ENCODE measurements at places on chromosomes 11 and 22.

- DNase-seq, result no peak
These were observed 7.2 kb upstream of the NIPSNAP1 start for GRCh38 chr22:29587938-29588699.

GRCh38 chr11:120547316-120547715 lies 35.8 kb downstream of the GRIK4 start:
- DNase-seq, result no peak

GRCh38 chr11:115141231-115142114 lies 362.7 kb downstream of the CADM1 start:
- DNase-seq, result no peak

DNA sequence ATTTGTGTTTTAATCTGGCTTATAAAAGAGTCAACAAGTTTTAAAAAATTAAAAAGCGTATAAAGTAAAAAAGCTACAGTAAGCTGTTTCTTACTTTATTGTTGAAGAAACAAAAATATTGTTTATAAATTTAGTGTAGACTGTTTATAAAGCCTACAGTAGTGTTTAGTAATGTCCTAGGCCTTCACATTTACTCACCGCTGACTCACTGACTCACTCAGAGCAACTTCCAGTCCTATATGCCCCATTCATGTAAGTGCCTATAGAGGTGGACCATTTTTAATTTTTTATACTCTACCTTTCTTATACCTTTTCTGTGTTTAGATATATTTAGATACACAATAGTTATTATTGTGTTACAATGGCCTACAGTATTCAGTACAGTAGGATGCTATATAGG lies 12.2 kb downstream of the MPPED2 start:
- DNase-seq, result no peak

DNA sequence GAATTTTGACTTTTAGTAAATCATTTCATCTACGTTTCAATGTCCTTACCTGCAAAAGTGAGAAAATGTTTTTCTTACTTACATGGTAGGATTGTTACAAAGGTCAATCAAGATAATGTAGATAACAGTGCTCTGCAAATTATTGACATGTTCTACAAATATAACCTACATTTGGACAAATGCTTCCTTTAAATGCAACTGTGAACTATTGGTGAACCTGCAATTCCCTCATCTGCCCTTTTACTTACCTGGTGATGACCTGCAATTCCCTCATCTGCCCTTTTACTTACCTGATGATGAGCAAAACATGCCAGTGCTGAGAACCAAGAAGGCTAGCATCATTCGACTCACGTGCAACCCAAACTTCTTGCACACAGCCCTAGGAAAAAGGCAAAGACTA lies 11.1 kb downstream of the ALG9 start:
- no peak for DNase-seq

- no peak for DNase-seq
These were observed 20.8 kb downstream of the KRTAP5-6 start for GRCh38 chr11:1717745-1718144.

- no peak for DNase-seq
These were observed 87.0 kb downstream of the CSNK2A3 start for GRCh38 chr11:11265994-11266606.

- DNase-seq, result no peak
These were observed 66.2 kb upstream of the EIF3D start for GRCh38 chr22:36595154-36595553.

DNA sequence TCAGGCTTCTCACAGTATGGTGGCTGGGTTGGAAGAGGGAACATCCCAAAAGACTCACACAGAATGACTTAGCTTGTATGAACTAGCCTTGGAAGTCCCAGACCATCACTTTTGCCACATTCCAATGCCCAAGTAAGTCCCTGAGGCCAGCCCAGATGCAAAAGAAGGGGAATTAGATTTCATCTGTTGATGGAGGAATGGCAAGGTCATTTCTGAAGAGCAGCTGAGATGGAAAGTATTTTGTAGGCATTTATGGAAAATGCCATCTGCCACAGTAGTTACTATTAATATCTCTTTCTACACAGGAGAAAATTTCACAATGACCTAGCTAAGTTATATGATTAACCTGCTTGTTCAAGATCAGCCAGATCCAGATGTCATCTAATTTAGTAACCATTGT lies 58.8 kb downstream of the ENDOD1 start:
- no peak for DNase-seq

DNA sequence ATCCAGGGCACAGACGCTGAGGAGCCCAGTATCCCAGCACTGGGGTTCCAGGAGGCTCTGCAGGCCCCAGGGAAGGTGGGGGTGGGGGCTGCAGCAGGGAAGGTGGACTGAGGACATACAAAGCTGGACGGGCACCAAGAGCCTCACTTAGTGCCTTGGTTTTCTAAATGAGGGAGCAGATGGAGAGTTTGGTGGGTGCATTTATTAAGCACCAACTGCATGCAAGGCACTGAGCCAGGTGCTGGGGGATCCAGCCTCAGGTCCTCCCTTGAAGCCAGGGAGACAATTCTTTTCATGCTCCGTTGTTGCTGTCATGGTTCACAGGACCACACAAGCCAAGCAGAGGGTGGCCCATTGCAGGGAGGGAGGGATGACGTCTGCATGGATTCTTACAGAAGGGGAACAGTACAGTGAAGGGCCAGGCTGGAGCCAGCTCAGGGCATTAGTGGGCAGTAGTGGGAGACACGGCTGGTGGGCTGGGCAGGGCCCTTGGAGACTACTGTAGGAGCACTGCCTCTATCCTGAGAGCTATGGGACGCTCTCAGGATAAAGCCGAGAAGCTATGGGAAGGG lies 65.0 kb downstream of the MACROD1 start:
- no peak for DNase-seq

- DNase-seq, result no peak
These were observed 3.8 kb downstream of the PIM3 start for GRCh38 chr22:49964136-49965090.

DNA sequence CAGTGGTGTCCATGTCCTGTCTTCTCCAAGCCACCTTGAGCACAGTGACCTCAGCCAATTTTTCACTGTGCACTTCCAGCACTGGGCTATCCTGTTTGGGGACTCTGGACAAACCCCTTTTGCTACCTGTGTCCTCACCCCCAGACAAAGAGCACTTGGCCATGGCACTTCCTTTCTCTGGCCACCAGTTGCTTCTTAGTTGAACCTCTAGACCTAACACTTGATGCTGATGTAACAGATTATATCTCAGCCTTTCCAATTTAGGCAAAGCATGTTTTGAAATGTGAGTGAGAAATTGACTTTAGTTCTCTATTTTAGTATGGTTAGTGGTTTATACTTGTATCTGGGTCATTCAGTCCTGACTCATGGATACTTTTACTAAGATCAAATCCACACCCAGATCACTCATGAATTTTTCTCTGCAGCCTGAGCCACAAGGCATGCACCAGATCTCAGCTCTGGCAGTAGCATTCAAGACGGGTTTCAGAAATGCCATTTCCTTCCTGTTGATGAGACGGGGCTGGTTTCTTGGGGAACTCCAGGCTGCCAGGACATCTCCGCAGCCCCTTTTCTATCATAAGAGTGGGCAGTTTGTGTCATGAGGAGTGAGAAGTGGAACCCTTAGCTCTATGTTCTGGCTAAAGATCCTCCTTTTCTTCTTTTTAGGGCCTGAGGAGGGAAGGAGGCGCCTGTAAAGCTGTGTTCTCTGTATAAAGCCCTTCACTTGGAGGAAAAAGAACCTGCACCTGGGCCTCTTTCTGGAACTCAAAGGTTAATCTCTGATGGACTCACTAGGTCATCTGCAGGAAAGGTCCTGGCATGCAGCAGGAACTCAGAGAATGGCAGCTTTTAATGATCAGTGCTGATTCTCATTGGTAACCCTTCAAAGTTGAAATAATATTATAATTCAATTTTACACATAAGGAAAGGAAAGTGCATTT lies 185.6 kb upstream of the TENM4 start:
- DNase-seq, result no peak

- DNase-seq, result no peak
These were observed 76.1 kb downstream of the BBOX1 start for GRCh38 chr11:27116684-27117083.

DNA sequence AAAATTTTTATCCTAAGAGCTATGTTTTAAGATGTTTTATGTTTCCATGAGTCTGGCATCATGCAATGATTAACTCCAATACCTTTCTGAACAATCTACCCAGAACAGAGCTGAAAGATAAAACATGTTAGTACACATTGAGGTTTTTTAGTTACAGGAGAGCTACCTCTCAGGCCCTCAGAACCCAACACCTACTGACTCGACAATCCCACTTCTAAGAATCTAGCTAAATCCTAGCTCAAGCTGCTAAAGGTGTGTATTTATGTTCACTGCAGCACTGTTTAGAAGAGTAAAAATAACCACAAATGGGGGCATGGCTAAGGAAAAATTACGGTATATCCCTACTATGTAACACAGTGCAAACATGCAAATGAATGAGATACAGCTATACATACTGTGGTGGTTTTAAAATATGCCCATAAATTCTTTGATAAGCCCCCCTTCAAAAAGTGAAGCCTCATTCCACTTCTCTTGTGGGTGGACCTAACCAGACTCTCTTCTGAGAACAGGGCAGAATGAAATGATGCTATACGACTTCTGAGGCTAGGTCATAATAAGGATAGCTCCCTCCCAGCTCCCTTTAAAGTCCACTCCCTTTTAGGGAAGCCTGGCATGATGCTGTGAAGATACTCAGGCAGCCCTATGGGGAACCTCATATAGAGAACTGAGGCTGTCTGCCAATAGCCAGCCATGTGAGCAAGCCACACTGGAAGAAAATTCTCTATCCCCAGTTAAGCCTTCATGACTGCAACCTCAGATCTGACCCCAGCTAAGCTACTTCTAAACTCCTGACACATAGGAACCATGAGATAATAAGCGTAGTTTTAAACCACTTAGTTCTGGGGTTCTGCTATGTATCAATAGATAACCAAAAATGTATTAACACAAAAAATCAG lies 29.5 kb downstream of the TMEM123 start:
- no peak for DNase-seq

- DNase-seq, result no peak
These were observed 56.3 kb downstream of the KREMEN1 start for GRCh38 chr22:29128891-29129807.
